Spinal cord (tissue), 10 donors: ENCODE measurements at places on chromosomes 1 and 21. TPM values are rescaled to one million over a fixed set of nuclear protein-coding genes. Genes with fewer than 3 reads are reported as not detected.

Gene LCE1F
- total RNA-seq = not detected

Gene MANEAL
- total RNA-seq = 15.0 TPM

Gene OR14K1
- total RNA-seq = not detected

Gene GRHL3
- total RNA-seq = 0.69 TPM

Gene MAEL
- total RNA-seq = 2.8 TPM

Gene OR2L13
- total RNA-seq = 0.94 TPM
